ENCODE measurements at places on chromosomes 3 and 15. TPM values are rescaled to one million over a fixed set of nuclear protein-coding genes. Genes with fewer than 3 reads are reported as not detected.

The CCR3 gene
- not detected for total RNA-seq

The CRBN gene
- total RNA-seq, result 42.3 TPM

The SOX14 gene
- total RNA-seq, result not detected

The PLS1 gene
- 10.5 TPM for total RNA-seq

The ZDHHC23 gene
- 3.9 TPM for total RNA-seq

The DNAH1 gene
- 0.74 TPM for total RNA-seq

The NPAP1 gene
- not detected for total RNA-seq

The GPR149 gene
- not detected for total RNA-seq

The ZNF80 gene
- 0.11 TPM for total RNA-seq

The SLC28A1 gene
- total RNA-seq, result not detected

The IL5RA gene
- not detected for total RNA-seq

The RNU5B-1 gene
- not detected for total RNA-seq

The WDR49 gene
- not detected for total RNA-seq

The POTEB2 gene
- not detected for total RNA-seq

The ERICH6 gene
- not detected for total RNA-seq

The RMDN3 gene
- 26.6 TPM for total RNA-seq

The CEP152 gene
- 9.6 TPM for total RNA-seq

The ISLR gene
- not detected for total RNA-seq

The CCDC9B gene
- total RNA-seq, result 5.0 TPM

The COL6A5 gene
- total RNA-seq, result not detected

The SLC35G2 gene
- total RNA-seq, result 22.7 TPM

The PTPRG gene
- 36.7 TPM for total RNA-seq

The LSG1 gene
- total RNA-seq, result 75.5 TPM

The RTP4 gene
- 10.8 TPM for total RNA-seq

The ALCAM gene
- total RNA-seq, result 24.2 TPM

The CD86 gene
- total RNA-seq, result not detected

The FBXL2 gene
- 9.7 TPM for total RNA-seq

The CCR8 gene
- not detected for total RNA-seq

The NOX5 gene
- total RNA-seq, result 4.0 TPM

The TICRR gene
- total RNA-seq, result 3.7 TPM

The RTP1 gene
- total RNA-seq, result not detected

The SAMMSON gene
- total RNA-seq, result 26.3 TPM

The MAP6D1 gene
- total RNA-seq, result 5.7 TPM

The RLBP1 gene
- total RNA-seq, result 37.2 TPM

The TMEM158 gene
- 4.2 TPM for total RNA-seq

The SNX22 gene
- 3.7 TPM for total RNA-seq

The SEMA3F gene
- 1.5 TPM for total RNA-seq

The EEF1AKMT4 gene
- 16.5 TPM for total RNA-seq

The ASB14 gene
- not detected for total RNA-seq

Data from SK-MEL-5 (cell line).